GM13977 (cell line): ENCODE measurements at places on chromosomes 11 and 22.
A peak's percentile ranks its signal among the peaks of the same experiment; 100 is the strongest.

DNA sequence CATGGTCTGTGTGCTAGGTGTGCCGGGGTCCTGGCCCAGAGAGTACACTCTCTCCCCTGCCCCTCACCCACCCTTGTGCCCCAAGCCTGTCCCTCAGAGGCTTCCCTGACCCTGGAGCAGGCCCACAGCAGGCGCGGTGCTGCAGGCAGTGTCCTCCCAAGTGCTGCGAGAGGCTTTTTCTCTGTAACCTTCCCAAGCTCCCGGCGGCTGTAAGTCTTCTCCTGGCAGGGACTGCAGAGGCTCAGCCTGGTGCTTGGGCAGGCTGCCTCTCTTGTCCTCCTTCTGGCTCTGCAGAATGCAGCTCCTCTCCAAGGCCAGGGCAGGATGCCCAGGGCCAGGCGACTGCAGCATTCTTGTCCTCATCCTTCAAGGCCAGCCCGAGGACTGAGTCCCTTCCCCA is 15.9 kb downstream of the RFPL1 start:
- DNase-seq, result no peak

DNA sequence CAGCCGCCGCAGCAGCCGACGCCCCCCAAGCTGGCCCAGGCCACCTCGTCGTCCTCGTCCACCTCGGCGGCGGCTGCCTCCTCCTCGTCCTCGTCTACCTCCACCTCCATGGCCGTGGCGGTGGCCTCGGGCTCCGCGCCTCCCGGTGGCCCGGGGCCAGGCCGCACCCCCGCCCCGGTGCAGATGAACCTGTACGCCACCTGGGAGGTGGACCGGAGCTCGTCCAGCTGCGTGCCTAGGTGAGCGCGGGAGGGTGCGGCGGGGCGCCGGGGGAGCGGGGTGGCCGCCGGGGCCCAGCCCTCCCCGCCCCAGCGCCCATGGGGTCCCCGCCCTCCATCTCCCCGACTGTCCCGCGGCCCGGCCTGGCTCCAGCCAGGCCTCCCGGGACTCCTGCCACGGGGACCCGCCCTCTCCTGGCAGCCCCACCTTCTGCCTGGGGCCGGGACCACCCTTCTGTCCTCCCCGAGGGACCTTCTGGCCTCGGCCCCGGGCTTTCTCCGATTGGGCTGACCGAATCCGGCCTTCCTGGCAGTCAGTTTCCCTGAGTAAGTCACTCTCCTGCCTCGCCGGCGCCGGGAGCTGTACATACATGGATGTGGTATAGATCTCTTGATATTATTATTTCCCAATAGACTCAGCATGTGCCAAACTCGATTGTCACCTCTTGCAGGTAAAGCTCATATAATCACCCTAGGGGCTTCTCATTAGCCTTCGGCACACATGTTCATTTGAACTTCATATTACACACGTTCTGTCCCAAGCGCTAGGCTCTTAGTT is 720 bp downstream of the PACS1 start:
- peak; percentile 62 for DNase-seq

- no peak for DNase-seq
Observed at GRCh38 chr11:82883853-82884252, 16.4 kb downstream of the PRCP start.

DNA sequence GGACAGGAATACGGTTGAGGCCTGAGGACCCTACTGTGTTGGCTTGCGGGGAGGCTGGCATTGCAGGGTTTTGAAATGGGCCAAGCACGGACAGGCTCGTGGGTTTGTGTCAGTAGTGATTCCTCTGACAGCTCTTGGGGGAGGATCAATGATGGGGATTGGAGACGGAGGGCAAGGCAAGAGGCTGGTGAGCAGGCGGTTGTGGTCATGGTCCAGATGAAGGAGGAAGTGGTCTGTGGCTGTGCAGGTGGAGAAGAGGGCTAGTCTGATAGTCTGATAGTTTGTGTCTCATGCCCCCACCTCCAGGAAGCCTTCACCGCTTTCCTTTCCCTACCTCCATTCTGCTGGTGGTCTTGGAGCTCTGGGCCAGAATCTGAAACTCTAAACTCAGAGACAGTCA is 3.0 kb downstream of the MAFF start:
- peak; percentile 61 for DNase-seq

DNA sequence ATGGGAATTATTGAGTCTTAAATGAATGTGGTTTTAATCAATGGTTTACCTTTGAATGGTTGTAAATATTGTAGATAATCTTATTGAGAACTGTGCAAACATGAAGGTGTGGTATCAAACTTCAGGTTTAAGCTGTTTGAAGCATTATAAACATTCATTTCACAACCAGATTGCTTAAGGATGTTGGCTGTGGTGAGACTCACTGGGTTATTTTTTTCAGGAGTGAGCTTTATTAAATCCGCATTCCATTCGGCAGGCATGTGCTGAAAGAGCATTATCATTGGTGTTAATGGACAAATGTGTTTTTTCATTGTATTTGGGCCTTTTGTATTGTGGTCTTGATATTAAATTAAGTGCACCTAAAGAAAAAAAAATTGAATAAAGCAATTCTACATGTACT is 9.7 kb downstream of the MMP3 start:
- no peak for DNase-seq

- DNase-seq, result no peak
Observed at GRCh38 chr22:23781511-23782183, 5.1 kb upstream of the SMARCB1 start.

GRCh38 chr11:62648185-62648966 is 2.0 kb upstream of the GANAB start:
- no peak for DNase-seq

DNA sequence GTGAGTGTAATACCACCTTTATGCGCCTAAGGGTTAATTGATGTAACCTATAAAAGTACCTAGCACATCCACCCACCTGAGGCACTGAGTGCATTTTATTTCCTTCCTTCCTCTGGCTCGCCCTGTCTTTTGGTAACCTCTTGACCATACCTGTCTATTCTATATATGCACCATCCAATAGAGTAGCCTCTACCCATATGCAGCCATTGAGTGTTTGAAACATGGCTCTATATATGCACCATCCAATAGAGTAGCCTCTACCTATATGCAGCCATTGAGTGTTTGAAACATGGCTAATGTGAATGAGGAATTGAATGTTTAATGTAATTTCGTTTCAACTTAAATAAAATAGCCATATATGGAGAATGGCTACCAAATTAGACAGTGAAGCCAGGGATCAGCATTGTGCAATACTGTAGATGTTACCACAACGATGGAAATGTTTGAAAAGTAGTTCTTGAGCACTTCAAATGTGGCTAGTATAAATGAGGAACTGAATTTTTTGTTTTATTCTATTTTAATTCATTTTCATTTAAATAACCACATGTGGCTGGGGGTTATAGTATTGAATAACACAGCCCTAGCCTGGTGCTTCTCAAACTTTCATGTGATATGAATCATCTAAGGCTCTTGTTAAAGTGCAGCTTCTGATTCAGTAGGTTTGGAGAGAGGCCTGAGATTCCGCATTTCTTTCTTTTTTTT is 33.8 kb downstream of the SLC35F2 start:
- DNase-seq, result no peak

- DNase-seq, result no peak
Observed at GRCh38 chr22:39947220-39948216, 12.7 kb upstream of the TMA7B start.

GRCh38 chr11:111633248-111633647 is 31.0 kb downstream of the SIK2 start:
- DNase-seq, result no peak

GRCh38 chr11:94400839-94401772 is at the start of gene GPR83:
GPR83 (minus strand) TSS chr11:94401419; CDS start chr11:94401247, 172 bp downstream.
- peak; percentile 44 for DNase-seq

DNA sequence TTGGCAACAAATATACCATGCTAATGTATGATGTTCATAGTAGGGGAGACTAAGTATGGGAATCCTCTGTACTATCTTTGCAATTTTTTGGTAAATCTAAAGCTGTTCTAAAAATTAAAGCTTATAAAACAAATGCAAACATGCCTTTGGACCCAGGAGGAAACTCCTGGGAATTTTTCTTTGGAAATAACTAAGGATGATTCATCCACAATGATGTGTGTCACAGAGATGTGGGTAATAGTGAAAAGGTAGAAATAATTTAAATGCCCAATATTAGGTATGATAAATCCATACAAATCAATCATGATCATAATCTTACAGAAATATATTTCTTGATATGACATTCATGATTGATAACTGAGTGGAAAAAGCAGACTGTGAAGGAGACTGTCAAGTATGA is 135.8 kb downstream of the TRIM44 start:
- no peak for DNase-seq

GRCh38 chr22:39938509-39939111 is 21.6 kb upstream of the TMA7B start:
- no peak for DNase-seq

GRCh38 chr11:2940921-2941821 is 12.0 kb upstream of the PHLDA2 start:
- no peak for DNase-seq

DNA sequence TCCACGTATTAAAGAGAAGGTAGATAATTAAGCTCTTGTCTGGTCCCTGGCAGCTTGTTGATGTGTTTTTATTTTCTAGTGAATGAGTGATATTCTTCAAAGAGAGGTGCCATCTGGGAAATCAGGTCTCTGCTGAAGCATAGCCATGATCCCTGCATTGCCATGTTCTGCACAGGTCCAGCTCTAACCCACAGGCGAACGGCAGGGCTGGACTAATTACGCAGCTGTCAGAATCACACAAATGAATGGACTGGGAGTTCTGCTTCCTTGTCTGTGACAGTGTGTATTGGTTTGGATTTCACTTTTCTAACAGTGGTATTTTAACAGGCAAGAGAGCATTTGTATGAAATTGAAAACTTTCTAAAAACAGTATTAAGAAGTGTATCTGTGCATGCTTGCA is 235.6 kb downstream of the FAT3 start:
- DNase-seq, result no peak

DNA sequence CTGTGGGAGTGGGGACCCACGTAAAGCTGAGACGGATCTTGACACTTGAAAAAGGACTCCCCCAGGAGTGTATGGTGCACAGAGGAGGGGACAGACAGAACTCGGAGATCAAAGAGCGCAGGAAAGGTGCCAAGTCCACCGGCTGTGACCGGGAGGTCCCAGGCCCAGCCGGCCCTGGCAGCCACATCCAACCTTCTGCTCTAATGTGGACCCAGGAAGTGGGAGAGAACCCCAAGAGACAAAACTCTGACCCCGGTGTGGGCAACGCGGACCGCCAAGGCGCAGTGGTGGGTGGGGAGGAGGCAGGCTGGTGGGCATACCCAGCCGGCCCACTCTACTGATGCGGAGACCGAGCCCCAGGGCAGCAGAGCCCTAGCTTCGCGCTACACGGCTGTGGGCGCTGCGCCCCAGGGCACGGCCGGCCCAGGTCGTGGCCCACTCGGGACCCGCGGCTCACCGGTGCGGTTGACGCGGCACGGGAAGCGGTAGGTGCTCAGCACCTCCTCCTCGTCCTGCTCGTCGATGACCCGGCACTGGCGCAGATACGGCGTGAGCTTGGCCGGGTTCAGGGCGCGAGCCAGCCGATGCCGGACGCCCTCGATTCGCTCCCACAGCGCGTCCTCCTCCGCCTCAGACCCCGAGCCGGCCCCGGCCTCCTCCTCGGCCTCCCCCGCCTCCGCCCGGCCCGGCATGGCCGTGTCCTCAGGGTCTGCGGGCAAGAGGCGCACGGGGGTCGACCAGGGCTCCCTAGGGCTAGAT is 527 bp downstream of the CARD10 start:
- no peak for DNase-seq

DNA sequence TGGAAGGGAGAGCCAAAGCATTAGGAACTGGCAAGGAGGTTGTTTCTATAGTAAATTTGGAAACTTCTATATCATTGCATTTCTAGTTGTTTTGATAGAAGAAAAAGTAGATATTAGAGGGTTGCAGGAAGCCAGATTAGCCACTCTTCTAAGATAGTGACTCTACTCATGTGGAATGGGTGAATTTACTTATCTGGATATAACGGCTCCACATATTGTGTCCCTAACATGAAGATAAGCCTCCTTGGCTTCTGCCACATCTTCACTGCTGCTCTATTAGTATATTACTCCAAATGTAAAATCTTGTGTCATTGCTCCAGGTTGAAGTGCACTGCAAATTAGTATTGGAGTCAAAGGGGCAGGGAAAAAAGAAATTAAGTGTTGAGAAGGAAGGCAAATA is 283.3 kb downstream of the CASP12 start:
- DNase-seq, result no peak

GRCh38 chr11:115197031-115197430 is 307.2 kb downstream of the CADM1 start:
- DNase-seq, result no peak

DNA sequence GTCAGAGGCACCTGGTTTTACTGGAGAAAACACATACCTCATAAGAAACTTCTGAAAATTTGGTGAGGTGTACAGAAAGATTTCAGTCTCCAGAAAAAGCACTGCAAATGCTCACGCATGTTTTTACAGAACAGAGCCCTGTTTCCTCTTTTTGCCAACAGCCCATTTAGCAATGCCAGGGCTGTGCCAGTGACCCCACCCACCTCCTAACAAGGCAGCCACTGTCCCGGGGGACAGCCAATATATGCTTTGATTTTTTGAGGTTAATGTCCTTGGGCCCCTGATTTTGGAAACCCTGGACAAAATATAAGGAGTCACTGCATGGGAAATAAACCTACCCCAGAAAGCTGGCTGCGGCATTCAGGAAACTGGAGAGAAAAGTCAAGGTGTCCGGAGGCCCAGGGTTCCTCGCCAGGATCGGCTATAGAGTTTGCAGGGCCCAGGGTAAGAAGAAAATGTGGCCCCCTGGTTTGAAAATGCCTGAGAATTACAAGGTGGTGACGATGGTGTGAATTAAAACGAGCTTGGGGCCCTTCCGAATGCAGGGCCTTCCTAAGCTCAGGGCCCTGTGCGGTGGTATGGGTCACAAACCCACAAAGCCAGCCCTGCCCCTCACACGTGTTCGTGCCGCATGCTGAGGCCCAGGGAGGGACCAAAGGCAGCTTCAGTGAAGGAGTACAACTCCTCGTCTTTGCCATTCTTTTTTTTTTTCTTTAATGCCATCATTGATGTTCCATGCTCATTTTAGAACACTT is 71.1 kb upstream of the WNT7B start:
- DNase-seq, result no peak

GRCh38 chr11:38131535-38131934 is 1533.5 kb upstream of the RAG2 start:
- no peak for DNase-seq

DNA sequence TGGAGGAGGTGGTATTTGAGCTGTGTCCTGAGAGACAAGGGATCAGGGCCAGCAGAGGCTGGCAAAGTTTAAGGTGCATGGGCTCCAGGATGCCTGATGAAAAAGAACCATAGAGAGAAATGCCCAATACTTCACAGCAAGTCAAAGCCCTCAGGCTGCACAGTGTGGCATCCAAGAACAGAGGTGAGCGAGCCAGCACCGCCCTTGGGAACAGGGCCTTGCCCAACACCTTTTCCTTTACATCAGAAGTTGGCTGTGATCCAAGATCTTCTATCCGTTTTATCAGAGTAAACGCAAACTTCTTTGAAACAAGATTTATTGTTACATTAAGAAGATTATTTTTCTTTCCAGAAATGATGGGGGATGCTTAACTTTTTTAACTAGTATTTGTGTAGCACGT is 1.4 kb downstream of the B3GNT6 start:
- DNase-seq, result no peak

- no peak for DNase-seq
Observed at GRCh38 chr11:19187833-19188258, 13.9 kb downstream of the CSRP3 start.

GRCh38 chr11:126920833-126921232 is 79.7 kb downstream of the KIRREL3 start:
- DNase-seq, result no peak

- DNase-seq, result peak; percentile 81
Observed at GRCh38 chr11:130001461-130002351, 929 bp downstream of the PRDM10 start.
